ENCODE measurements at places on chromosomes 1 and 21. TPM values are rescaled to one million over a fixed set of nuclear protein-coding genes. Genes with fewer than 3 reads are reported as not detected.

Gene FAAH
- total RNA-seq, result 1.8 TPM

Gene PTP4A2
- 546 TPM for total RNA-seq

Gene TRABD2B
- 0.65 TPM for total RNA-seq

Gene RCSD1
- total RNA-seq, result not detected

Gene RNF2
- 18.1 TPM for total RNA-seq

Gene TIE1
- total RNA-seq, result 0.14 TPM

Gene PADI2
- total RNA-seq, result not detected

Gene PBX1
- total RNA-seq, result 85.3 TPM

Gene E2F2
- total RNA-seq, result 0.14 TPM

Gene KLHDC9
- 1.8 TPM for total RNA-seq

Gene OR2T11
- not detected for total RNA-seq

Gene CTTNBP2NL
- total RNA-seq, result 9.4 TPM

Gene ACTL8
- 0.09 TPM for total RNA-seq

Gene IVL
- total RNA-seq, result not detected
